Stimulated activated naive B cell treated with anti-CD40 and anti-IgM and Interleukin-4, amounts not matched to agents 10 μg/mL and 1 μg/mL and 100 μg/mL, for 72 hours (primary cell): ENCODE measurements at places on chromosomes 5 and 9.

DNA sequence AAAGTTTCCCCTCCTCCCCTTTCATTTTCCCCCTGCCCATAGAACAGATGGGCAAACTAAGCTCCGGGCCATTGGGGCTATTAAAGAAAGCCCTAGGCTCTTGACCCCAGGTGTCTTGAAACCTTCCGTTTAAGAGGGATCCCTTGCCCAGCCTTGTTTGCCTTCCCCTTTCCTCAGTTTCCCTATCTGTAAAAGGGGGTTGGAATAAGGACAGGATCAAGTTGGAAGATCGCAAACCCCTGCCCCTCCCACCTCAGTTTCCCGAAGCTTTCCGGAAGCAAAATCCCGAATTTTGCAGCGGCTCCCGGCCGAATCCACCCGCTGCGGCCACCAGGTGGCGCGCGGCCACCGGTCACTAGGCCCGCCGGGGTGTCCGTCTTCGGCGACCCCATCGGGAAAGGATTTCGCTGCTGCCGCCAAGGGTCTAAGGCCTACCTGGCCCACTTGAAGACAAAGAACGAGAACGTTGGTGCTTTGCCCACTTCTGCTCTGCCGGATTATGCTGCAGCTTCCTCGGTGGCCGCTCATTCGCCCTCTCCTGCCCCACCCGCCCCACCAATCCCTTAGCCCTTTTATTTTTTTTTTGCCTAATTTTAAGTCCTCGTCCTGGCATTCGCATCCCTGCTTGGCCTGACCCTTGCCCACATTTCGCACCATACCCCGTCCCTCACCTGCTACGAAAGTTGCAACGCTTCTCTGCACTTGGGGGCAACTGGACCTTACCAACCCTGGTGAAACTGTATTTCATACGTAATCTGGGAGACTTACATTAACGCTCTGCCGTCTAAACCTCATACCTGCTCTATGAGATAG is 962 bp upstream of the NR6A1 start:
- no peak overlapping the region for H3K27ac ChIP-seq
- DNase-seq, result peak; percentile 39
- H3K36me3 ChIP-seq, result no peaks in the 10 kb centered on the region

DNA sequence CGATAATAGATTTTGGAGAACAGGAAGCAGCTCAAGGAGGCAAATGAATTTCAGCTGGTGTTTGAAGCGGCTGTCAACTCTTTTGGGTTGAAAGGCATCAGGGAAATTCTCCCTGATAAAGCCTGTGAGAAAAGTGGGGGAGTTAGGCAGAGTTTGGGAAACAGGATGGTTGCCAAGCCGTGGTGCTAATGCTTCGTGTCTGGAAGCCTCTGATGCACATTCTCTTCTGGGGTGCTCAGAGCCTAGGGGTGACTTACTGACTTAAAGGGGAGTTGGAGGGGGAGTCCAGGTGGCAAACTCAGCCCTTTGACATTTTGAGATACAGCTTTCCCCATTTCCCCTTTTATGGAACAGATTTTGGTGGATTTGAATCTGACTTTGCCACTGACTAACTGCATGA is 202.5 kb upstream of the CLINT1 start:
- peak overlapping the region; percentile 37 for H3K27ac ChIP-seq
- no peak overlapping the region for H3K4me3 ChIP-seq
- H3K36me3 ChIP-seq, result no peaks in the 10 kb centered on the region

- no peak overlapping the region for H3K4me3 ChIP-seq
- no peaks in the 10 kb centered on the region for H3K36me3 ChIP-seq
- no peak for DNase-seq
- H3K27ac ChIP-seq, result no peak overlapping the region
Measured at GRCh38 chr5:175698401-175699115, 40.7 kb downstream of the HRH2 start.

GRCh38 chr9:78273761-78274160 is 23.2 kb upstream of the PSAT1 start:
- H3K27me3 ChIP-seq, result no peaks in the 10 kb centered on the region
- H3K36me3 ChIP-seq, result peaks cover 23% of the 10 kb centered on the region
- DNase-seq, result no peak
- H3K4me3 ChIP-seq, result no peak overlapping the region
- no peak overlapping the region for H3K27ac ChIP-seq
- no peaks in the 10 kb centered on the region for H3K4me1 ChIP-seq

DNA sequence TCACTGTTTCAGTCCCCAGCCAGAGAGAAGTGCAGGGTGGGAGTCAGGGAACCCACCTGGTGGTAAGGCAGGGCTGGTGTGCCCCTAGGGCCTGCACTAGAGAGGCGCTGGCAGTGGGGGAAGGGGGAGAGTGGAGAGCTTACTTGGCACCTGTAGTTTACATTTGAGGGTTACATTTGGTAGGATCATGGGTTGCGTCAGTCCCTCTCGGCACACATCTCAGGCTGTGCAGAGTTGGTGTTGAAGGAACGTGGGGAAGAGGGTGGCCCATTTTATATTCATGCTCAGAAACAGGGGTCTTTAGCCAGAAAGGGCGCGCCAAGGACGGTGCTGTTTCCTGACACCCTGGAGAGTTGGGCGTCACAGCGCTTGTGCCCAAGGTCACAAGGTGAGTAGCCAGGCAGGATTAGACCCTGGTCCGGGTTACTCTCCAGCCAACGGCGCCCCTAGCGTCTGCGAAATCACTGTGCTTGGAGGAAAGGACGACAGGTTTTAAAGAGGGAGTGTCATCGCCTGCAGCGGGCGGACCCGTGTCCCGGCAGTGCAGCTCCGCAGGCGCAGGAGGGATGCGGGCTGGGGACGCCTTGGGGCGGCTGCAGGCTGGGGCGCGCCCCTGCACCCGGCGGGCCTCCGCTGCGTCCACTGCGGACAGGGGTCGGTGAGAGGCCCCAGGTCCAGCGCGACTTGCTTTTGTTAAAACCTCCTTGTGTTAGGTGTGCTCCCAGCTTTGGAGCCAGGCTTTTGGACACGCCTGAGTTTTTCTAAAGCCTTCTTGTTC is 272.6 kb downstream of the FANCC start:
- no peak overlapping the region for H3K27ac ChIP-seq
- no peak for DNase-seq
- H3K36me3 ChIP-seq, result peaks cover 11% of the 10 kb centered on the region
- H3K4me1 ChIP-seq, result peaks cover 5% of the 10 kb centered on the region
- H3K4me3 ChIP-seq, result no peak overlapping the region
- peaks cover 5% of the 10 kb centered on the region for H3K27me3 ChIP-seq

- H3K27ac ChIP-seq, result peak overlapping the region; percentile 79
- H3K4me1 ChIP-seq, result peaks cover 32% of the 10 kb centered on the region
- DNase-seq, result no peak
- H3K36me3 ChIP-seq, result peaks cover 47% of the 10 kb centered on the region
Measured at GRCh38 chr5:177330991-177331842, 19.5 kb upstream of the MXD3 start.

DNA sequence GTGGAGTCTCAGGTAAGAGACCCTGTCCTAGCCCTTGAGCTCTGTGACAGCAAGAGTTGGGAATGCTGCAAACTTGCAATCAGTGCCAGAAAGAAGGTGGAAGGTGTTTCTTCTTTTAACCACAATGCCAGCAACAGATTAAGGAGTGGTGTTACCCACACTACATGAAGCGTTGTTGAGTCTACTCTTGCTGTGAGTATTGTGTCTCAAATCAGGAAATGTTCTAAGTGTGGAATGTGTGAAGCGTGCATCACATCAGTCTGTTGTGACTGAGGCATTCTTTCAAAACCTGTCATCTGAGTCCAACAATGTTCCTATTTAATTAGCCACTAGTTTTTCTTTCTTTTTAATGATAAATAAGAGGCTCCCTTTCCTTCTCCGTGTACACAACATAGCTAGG is 2.9 kb upstream of the LURAP1L start:
- H3K27ac ChIP-seq, result no peak overlapping the region
- H3K27me3 ChIP-seq, result peaks cover 22% of the 10 kb centered on the region
- peaks cover 9% of the 10 kb centered on the region for H3K4me1 ChIP-seq

DNA sequence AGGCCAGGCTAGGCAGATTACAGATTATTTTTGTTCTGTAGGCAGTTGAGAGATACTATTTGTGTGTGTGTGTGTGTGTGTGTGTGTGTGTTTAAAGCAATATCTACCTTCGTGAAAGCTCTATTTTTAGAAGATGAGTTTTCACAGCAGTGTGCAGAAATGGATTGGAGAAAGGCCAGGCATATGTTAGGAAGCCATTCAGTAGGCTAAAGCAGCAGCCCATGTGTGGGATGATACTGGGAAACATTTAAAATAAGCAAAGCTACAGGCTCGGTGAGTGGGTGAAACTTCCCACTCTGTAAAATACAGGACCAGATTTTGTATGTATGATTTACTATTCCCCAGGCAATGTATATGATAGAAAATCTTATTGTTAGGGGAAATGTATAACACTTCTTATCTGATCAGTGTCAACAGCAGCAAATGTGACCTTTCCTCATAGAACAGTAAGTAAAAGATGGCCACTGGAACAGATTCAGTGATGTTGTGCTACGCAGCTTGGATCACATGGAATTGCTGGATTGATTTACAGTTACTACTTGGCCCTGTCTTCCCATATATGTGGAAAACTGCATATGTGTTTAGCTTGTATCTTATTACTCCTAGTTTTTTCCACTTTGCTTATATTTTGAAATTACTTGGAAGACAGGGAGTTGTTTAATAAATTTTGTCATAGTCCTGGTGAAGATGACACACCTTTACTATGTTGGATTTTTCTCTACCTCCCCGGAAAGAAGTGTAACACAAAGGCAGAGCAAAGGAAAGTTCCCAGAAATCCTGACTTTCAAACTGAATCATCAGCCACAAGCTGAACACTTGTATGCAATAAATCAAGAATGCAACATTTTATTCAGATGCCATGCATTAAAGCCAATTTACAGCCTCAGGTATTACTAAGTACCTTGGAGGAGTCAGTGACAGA is 1077.7 kb upstream of the SEMA6A start:
- no peaks in the 10 kb centered on the region for H3K36me3 ChIP-seq
- no peaks in the 10 kb centered on the region for H3K4me1 ChIP-seq
- H3K27ac ChIP-seq, result no peak overlapping the region
- H3K27me3 ChIP-seq, result no peaks in the 10 kb centered on the region
- no peak for DNase-seq

DNA sequence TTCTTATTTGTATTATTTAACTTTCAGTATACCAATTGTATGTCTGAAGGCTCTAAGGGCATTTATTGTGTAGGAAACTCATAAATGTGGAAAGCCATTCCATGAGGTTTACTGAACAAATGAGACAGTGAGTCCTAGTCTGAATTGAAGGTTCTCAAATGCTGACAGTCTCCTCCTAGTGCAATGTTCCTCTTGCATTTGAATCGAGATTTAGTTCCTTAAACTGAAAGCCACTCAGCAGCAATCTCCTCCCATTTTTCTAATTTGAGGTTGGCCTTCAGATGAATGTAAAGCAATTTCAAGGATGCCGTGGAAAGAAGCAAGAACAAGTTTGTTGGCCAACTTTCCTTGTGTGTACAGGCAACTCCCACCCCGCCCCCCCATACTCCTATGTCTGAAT is 493.2 kb upstream of the KLF4 start:
- no peak for DNase-seq
- no peak overlapping the region for H3K27ac ChIP-seq
- no peaks in the 10 kb centered on the region for H3K36me3 ChIP-seq
- H3K27me3 ChIP-seq, result peaks cover 6% of the 10 kb centered on the region
- peaks cover 6% of the 10 kb centered on the region for H3K4me1 ChIP-seq

- no peak for DNase-seq
- H3K27ac ChIP-seq, result no peak overlapping the region
- H3K36me3 ChIP-seq, result no peaks in the 10 kb centered on the region
- H3K27me3 ChIP-seq, result peaks cover 18% of the 10 kb centered on the region
Measured at GRCh38 chr5:69498384-69498783, 5.8 kb downstream of the OCLN start.

- no peak overlapping the region for H3K4me3 ChIP-seq
- H3K36me3 ChIP-seq, result no peaks in the 10 kb centered on the region
- H3K27me3 ChIP-seq, result peaks cover 8% of the 10 kb centered on the region
- H3K27ac ChIP-seq, result no peak overlapping the region
- no peaks in the 10 kb centered on the region for H3K4me1 ChIP-seq
- no peak for DNase-seq
Measured at GRCh38 chr9:134619448-134619982, 22.1 kb upstream of the COL5A1 start.

DNA sequence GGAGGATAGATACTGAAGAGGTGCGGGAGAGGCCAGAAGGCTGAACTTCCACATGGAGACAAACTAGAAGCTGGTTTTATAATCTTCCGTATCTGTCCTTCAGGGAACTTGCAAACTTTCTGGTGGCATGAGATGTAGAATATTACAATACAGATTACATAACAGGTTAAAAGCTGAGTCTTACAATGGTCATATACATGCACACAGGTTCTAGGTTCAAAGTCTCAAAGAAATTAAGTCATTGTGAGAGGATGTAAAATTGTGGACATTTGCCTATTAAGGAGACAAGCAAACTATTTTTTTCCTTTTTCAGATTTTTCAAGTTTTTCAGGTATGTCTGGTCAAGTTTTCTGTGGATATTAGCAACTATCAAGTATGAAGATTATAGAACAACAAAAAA is 10.4 kb upstream of the ZSWIM6 start:
- no peak overlapping the region for H3K4me3 ChIP-seq
- no peak overlapping the region for H3K27ac ChIP-seq
- peaks cover 19% of the 10 kb centered on the region for H3K4me1 ChIP-seq
- H3K36me3 ChIP-seq, result no peaks in the 10 kb centered on the region
- no peak for DNase-seq

- no peaks in the 10 kb centered on the region for H3K27me3 ChIP-seq
- H3K36me3 ChIP-seq, result no peaks in the 10 kb centered on the region
- peaks cover 19% of the 10 kb centered on the region for H3K4me1 ChIP-seq
- DNase-seq, result no peak
Measured at GRCh38 chr9:35669331-35670145, 4.2 kb upstream of the CA9 start.

DNA sequence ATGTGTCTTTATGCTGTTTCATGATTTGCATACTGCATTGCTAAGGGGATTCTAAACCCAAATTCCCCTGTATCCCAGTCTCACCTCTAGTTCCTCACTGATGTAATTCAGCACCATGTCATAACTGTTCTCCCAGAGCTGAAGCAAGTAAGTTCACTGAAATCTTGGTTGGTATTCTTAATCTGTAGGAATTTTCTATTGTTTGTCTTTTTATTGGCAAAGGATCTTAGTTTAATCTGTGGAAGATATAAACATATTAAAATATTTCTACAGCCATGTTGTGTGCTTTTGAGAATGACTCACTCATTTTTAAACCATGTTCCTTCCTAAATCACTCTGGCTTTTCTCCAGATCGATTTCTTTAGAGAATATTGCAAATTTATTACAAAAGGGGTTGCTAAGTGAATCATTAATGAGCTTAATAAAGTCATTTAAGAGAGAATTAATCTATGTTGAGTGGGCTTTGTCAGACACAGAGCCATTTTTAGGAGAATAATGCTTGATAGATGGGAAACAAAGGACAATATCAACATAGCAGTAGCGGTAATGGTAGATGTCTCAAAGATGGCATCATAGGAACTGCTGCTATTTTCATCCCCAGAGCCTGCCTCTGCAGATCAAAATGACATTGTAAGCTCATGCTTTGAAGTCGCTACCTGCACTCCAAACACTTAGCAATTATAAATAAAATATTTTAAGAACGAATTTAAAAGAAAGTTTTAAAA is 110.0 kb downstream of the ENC1 start:
- no peak overlapping the region for H3K27ac ChIP-seq
- H3K36me3 ChIP-seq, result no peaks in the 10 kb centered on the region
- no peak overlapping the region for H3K4me3 ChIP-seq
- H3K4me1 ChIP-seq, result peaks cover 4% of the 10 kb centered on the region

- DNase-seq, result no peak
- H3K36me3 ChIP-seq, result no peaks in the 10 kb centered on the region
- H3K4me1 ChIP-seq, result no peaks in the 10 kb centered on the region
- H3K27ac ChIP-seq, result no peak overlapping the region
- no peaks in the 10 kb centered on the region for H3K27me3 ChIP-seq
Measured at GRCh38 chr5:84249918-84250630, 134.6 kb downstream of the EDIL3 start.
